ENCODE measurements at places on chromosomes 4 and X. TPM values are rescaled to one million over a fixed set of nuclear protein-coding genes. Genes with fewer than 3 reads are reported as not detected.
A peak's percentile ranks its signal among the peaks of the same experiment; 100 is the strongest.

SYP gene
- 1.9 TPM for total RNA-seq

SLC49A3 gene
- total RNA-seq = 13.9 TPM

BRS3 gene
- not detected for total RNA-seq

SUPT20HL2 gene
- total RNA-seq = not detected

GRIA3 gene
- 4.8 TPM for total RNA-seq

GRCh38 chr4:186669159-186669731 lies 54.4 kb downstream of the FAT1 start:
- no peak for DNase-seq

- no peak for DNase-seq
These were observed 1.5 kb upstream of the EDNRA start for GRCh38 chr4:147479376-147479775.

DNA sequence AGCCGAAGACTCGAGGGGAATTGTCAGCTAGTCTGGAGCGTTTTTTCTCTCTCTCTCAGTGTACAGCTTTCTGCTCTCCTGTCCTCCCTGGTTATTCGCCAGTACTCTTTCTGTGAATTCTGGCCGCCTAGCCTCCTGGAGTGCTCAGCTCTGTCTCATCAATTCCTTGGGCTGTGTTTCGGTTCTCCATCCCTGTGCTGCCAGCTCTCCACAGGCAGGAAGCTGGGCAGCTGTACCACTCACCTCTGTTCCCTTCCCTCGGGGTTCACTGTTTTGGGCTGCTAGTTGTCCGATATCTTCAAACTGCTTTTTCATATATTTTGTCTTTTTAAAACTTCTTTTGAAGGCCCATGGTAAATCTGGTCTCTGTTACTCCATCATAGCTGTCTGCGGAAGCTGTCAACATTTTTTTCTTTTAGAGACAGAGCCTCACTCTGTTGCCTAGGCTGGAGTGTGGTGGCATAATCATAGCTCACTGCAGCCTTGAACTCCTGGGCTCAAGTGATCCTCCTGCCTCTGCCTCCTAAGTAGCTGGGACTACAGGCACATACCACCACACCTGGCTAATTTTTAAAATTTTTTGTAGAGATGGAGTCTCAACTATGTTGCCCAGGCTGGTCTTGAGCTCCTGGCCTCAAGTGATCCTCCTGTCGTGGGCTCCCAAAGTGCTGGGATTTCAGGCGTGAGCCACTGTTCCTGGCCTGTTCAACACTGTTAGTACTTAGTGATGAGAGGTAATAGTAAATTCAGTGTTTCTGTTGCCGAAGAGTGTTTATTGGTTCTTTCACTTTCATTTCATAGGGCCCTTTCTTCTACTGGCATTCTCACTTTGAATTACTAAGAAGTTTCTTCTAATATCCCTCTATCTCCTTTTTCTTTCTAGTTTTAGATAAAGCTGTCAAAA lies 18.6 kb downstream of the ZCCHC4 start:
- DNase-seq = no peak

GRCh38 chrX:18941896-18942295 lies 42.0 kb downstream of the PHKA2 start:
- no peak for DNase-seq

DNA sequence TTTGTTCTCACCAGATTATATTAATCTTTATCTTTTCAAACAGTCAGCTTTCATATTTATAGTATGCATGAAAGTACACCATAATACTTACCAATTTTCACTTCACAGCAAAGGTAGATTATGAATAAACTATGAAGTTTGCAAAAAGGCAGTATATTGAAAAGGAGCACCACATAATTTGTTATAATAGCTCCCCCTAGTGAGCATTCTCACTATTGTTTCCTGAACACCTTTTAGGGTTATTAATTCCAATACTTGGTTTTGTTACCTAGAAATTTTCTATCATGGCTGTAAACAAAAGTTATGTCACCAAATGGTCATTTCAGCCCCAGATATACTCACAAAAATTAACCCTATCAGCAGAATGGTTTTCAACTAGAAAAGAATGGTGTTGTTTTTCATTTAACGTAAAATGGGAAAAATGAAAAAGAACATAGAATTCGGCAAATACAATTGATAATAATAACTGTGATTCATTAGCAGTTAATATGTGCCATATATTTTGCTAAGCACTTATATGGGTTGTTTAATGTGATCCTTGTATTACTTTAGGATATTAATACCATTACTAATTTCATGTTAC lies 30.2 kb upstream of the NKX6-1 start:
- DNase-seq = no peak

GRCh38 chr4:175927121-175927520 lies 115.1 kb upstream of the GPM6A start:
- no peak for DNase-seq

DNA sequence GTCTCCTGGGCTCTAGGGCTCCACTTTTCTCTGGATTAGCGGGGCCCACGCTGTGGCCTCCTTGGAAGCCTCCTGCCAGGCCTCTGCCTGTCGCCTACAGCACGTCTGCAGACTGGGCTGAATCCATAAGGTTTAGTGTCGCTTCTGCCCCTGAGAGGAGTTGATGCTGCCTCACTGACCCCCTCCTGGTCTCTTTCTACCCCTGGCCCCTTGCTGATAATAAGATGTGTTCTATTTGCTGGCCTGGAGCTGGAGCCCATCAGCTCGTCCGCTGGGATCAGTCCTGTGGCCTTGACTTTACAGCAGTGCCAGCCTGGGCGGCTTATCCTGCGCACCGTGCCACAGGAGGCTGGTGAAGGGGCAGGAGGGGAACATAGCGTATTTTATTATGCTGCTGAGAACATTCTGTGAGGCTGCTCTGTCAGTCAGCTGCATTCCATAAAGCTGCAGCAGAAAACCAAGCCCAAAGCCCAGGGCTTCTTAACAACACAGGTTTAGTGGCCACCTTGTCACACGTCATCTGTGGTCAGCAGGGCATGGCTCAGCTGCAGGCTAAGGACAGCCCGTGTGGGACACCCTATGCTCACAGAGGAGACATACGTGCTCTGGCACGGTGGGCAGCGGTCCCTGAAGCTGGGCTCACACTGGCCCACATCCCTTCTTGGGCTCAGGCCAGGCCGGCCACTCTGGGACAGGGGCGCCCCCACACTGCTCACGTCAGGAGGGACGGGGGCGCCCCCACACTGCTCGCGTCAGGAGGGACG lies 29.3 kb upstream of the HGFAC start:
- no peak for DNase-seq

DNA sequence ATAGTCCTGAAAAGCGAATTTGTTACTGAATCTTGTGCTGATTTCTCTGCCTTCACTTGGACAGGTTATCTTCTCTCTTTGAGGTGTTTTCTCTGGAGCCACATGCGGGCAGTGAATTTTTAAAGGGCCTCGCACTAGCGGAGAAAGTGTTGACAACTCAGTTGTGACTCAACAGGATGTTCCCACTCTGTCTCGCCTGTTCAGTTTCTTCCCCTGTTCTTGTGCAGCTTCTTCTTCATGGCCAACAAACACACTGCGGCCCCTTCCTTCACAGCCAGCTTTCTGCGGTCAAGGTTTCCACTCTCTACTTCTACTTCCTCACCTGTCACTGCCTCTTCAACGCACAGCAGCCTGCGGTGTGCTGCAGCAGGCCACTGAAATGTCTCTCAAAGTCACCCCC lies 1.1 kb upstream of the SHROOM4 start:
- DNase-seq = no peak

- DNase-seq = peak; percentile 33
These were observed 118.5 kb downstream of the BTC start for GRCh38 chr4:74675673-74676279.

DNA sequence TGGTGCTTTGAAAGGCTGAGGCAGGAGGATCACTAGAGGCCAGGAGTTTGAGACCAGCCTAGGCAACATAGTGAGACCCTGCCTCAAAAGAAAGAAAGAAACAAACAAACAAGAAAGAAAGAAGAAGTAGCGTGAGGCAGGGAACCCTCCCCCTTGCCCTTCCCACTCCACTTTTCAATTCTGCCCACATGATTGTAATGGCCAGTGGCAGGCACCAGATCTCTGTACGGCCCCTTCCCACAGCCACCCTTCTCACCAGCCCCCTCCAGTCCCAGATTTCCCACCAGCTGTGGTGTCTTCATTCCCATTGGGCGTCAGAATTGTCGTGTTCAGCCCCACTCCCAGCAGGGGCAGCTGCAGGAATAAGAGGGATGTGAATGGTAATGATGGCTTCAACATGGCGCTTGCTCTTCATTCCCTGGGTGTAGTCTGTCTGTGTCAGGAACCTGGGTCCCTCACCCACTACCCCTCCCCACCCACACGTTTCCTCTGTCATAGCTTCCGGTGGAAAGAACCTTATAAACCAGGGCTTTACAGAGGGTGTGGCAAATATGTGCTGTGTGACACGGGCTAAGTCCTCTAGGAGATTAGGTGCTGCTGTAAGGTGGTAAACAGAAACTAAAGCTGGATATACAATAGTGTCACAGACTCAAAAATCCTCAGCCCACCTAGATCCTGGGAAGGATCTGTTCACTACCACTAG lies at the start of gene IL2RG:
Gene IL2RG, minus strand, starts transcription at position 437 of the 703 bp plus-strand sequence. Its CDS starts 38 bp downstream, at position 399.
- peak; percentile 21 for DNase-seq

- no peak for DNase-seq
These were observed 405.0 kb downstream of the BCOR start for GRCh38 chrX:39692796-39693195.
